ENCODE measurements at places on chromosomes 7 and 10.

GRCh38 chr10:114553436-114553835 is 104.6 kb downstream of the ABLIM1 start:
- no peak for DNase-seq

DNA sequence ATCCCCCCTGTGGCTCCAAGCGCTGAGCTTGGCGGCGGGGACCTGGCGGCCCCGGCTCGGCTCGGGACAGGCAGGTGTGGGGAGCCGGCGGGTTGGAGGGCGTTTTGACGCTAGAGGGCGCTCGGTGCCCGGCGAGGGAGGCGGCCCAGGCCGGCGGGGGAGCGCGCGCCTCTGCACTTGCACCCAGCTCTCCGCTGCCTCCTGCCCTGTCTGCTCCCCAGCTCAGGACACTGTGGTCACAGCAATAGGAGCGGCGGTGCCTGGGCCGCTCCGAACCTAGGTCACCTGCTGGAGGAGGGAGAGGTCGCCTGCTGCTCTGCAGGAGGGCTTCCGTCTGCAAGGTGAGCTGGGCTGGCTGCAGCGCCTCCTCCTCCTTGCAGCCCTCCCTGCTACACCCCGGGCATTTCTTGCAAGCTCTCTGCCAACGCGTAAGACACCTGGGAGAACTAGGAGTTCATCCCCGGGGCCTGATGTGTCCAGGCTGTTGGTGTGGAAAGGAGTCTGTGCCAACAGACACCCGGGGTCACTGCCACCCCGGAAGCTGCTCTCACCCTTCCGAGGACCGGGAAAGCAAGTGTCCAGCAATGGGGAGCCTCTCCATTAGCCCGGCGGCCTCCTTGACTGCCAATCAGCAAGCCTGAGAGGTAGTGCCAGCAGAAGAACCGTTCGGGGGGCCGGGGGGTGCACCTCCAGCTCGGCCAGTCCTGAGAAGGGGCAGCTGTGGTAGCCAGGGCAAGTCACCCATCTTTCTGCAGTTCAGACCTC is 620.4 kb downstream of the GALNT17 start:
- no peak for DNase-seq

GRCh38 chr10:12471135-12471534 is 121.8 kb downstream of the CAMK1D start:
- no peak for DNase-seq

GRCh38 chr7:36810489-36810888 is 86.2 kb upstream of the AOAH start:
- DNase-seq = no peak

- peak; percentile 91 for DNase-seq
Observed at GRCh38 chr7:95335093-95335492, 10.8 kb upstream of the PON1 start.

GRCh38 chr7:83882551-83882950 is 233.6 kb upstream of the SEMA3E start:
- no peak for DNase-seq

DNA sequence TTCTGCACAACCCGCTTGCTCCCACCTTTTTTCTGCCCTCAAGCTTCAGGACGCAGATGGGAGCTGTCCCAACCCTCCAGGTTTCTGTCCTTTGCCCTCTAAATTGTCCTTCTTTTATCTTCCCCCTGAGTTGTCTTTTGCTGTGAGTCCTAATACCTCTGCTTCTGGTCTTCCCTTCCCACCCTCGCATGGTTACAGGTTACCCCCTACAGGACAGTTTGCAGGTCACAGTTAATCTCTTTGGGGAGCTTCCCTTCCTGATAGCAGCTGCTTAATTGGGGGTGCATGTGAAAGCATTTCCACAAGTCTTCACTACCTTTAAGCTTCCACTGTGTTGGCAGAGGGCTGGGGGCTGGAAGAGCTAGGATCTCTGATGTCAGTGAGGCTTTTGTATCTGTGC is 121.5 kb upstream of the CXCL12 start:
- DNase-seq = no peak

DNA sequence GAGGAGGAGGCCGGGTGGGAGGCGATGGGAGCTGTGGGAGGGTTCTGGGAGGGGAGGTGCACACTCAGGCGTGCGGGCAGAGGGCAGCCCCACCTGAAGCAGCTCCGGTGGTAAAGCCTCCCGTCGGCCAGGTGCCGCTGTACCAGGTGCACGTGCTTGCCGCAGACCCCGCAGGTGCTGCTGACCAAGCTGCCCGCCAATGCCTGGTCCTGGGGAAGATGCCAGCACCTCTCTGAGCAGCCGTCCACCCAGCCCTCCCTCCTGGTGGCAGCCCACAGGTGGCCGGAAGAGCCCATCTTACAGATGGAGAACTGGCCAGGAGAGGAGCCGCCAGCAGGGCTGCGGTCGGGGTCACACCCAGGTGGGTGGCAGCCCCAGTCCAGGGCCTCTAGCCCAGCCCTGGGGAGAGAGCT is 12.6 kb downstream of the MICALL2 start:
- DNase-seq = no peak

GRCh38 chr10:73887294-73888039 is 13.1 kb upstream of the CAMK2G start:
- peak; percentile 84 for DNase-seq

DNA sequence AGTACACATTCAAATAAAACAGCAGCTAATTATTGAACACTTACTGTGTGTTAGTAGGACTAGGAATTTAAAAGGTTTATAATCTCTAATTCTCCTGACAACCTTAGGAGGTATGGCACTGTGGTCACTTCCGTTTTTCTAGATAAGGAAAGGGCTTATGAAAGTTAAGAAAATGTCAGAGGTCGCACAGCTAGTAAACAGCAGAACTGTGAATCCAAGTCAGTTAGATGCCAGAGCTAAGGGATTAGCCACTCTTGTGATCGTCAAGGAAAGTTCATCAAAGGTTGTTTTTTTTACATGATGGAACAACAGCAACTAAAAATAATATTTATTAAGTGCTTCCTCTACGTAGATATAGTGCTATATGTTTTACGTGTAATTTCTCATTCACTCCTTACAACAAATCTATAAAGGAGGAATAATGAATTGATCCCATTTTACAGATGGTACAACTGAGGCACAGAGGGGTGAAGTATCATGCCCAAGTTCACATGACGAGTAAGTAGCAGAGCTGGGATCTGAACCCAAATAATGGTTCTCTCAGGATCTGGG is 84.9 kb downstream of the NAMPT start:
- no peak for DNase-seq

- DNase-seq = no peak
Observed at GRCh38 chr7:134935701-134936100, 50.6 kb upstream of the AGBL3 start.

- no peak for DNase-seq
Observed at GRCh38 chr7:1700536-1701333, 30.7 kb downstream of the ELFN1 start.

DNA sequence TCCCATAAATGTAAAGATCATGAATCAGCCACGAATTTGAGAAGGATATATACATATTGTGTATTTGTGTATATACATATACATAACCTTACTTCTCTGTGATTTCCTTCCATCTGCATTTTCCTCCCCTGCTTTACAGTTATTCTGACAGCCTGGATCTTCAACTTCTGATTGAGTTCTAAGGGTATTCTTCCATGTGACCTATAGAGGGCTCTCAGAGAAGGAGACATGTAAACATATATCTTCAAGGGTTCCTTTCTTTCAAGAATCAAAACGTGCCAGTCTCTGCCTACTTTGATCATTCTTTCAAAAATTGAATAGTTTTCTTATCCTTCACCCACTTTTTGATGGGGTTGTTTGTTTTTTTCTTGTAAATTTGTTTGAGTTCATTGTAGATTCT is 453.7 kb upstream of the POT1 start:
- no peak for DNase-seq

DNA sequence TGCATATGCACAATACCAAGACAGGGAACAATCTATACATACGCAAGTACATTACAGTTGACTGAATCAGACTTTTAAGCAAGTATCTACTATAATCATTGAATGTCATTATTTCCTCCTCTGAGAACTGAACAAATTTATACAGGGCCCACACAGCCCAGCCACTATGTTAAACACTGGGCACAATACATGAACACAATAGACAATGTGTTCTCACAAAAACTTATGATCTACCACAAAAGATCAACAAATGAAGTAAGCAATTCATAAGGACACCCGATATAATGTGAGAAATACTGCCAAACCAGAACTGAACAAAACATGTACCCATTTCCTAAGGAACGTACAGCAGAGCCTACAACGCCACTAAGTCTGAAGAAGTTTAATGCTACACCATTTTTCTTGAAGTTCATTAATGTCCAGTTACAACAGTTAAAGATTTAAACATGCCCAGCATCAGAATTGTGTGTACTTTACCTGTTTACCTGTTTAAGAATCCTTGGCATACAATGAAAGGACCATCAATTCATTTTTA is 31.5 kb downstream of the SHTN1 start:
- DNase-seq = no peak

- no peak for DNase-seq
Observed at GRCh38 chr7:88307412-88307811, 718 bp upstream of the STEAP4 start.

DNA sequence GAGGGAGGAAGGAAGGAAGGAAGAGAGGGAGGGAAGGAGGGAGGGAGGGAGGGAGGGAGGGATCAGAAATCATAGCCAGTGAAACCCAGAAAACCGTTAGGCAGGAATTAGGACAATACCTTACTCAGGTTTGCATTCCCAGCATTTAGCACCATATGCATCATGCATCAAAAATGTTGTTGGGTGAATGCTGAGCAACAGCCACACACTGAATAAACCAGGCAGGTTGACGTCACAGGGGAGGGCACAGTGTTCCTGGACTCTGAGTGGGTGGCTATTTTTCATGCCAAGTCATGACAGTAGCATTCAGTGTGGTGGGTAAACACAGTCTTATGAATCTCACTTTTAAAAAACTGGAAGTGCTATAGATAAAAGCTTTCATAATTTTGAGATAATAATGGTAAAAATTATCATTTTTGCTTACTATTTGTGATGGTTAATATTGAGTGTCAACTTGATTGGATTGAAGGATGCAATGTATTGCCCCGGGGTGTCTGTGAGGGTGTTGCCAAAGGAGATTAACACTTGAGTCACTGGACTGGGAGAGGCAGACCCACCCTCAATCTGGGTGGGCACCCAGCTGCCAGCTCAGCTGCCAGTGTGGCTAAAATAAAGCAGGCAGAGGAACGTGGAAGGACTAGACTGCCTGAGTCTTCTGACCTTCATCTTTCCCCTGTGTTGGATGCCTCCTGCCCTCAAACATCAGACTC is 199.1 kb upstream of the PRKCQ start:
- peak; percentile 77 for DNase-seq

- no peak for DNase-seq
Observed at GRCh38 chr7:150897502-150898474, 45.5 kb downstream of the AOC1 start.

DNA sequence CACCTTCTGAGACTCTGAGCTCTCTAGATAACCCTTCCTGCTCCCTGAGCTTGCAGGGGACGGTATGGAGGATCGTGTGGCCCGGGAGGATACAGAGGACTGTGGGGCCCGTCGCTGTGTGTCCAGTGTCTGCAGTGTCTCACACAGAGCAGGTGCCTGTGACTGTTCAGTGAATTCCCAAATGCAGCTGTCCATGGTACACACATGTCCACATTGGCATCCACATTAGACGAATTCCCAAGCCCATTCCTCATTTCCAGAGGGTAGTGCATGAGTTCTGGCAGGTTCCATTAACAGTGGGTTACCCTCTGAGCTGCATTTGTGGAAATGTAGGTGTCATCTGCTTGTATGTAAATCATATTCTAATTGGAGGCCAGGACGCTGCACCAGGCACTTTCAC is 39.5 kb downstream of the WDFY4 start:
- DNase-seq = no peak

DNA sequence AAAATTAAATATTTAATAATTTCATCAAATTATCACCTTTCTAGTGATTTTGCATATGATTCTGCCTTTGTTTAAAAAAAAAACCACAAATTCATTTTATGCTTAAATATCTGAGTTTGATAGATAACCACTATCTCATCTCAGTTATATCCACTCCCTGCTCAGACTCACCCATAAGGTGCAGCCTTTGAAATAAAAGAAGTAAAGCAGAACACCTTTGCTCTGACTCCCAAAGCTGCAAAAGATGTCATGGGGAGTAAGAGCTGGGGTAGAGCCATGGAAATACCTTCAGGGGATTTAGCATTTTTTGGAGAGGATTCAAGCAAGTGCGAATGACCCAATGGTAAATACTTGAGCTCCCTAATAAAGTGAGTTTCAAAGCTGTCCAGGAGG is 15.1 kb upstream of the CYP3A5 start:
- DNase-seq = no peak

GRCh38 chr7:26443751-26444150 is 152.1 kb downstream of the SNX10 start:
- no peak for DNase-seq

- no peak for DNase-seq
Observed at GRCh38 chr10:127449490-127449889, 99.6 kb upstream of the NPS start.

DNA sequence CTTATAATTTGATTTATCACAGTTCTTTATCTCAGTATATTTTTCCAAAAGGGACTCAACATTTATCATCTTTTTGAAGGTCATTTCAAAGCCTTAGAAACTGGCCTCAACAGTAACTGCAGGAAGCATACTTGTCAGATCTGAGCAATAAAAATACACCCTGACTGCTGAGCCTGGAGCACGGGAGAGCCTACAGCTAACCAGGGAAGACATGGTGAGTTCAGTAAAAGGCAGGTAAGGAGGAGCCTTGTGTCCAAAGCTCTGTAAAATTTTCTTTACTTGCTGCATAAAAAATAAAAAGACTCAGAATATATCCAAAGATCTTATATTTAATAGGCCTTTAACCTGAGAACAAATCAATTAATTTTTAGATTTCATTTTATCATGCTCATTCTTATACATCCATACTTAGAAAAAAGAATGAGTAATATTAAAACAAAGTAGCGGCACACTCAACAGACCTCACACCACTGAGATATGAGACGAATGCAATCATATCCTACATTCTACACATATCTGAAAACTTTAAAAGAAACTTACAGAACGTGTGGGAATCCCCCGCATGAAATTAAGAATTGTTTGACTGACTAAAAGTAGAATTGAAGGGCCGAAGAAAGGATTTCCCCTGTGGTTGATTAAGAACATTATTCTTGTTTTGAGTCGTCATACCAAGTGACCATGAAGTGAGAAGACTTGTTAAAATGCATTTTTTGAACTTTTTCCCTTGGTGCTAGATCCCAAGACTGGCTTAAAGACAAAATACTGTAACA is 296.4 kb upstream of the MKLN1 start:
- DNase-seq = no peak

Measured in fibroblast of skin of left quadriceps (primary cell).